GM10248 (cell line): ENCODE measurements at places on chromosomes 12 and 14.

- no peak for DNase-seq
These were observed 238.3 kb downstream of the FUT8 start for GRCh38 chr14:65650826-65651225.

GRCh38 chr12:11040162-11040561 lies 9.0 kb upstream of the TAS2R31 start:
- no peak for DNase-seq

GRCh38 chr12:120327593-120327992 lies at the start of gene PLA2G1B:
Gene PLA2G1B, minus strand, starts transcription at chr12:120327779. Its CDS starts 26 bp downstream, at chr12:120327753.
- DNase-seq, result no peak

DNA sequence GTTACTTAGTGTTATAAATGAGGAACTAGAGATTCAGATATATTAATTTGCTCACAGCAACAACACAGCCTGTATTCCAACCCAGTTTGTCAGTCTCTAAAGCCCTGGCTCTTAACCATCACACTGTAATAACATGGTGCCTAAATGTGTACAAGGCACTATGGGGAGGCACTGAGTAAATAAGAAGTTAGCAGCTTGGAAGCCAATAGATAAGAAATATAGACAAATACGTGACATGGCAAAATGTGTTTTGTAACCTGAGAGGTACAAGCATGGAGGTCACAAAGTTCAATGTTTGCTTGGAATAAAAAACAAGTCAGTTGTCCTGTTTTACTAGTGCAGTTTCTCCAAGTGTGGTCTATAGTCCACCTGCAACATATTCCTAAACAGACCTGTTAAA lies 16.3 kb upstream of the SLCO1A2 start:
- DNase-seq, result no peak

GRCh38 chr12:53561590-53561953 lies 54.3 kb upstream of the NPFF start:
- DNase-seq, result no peak

- no peak for DNase-seq
These were observed 95.8 kb downstream of the C12orf42 start for GRCh38 chr12:103399986-103400385.

DNA sequence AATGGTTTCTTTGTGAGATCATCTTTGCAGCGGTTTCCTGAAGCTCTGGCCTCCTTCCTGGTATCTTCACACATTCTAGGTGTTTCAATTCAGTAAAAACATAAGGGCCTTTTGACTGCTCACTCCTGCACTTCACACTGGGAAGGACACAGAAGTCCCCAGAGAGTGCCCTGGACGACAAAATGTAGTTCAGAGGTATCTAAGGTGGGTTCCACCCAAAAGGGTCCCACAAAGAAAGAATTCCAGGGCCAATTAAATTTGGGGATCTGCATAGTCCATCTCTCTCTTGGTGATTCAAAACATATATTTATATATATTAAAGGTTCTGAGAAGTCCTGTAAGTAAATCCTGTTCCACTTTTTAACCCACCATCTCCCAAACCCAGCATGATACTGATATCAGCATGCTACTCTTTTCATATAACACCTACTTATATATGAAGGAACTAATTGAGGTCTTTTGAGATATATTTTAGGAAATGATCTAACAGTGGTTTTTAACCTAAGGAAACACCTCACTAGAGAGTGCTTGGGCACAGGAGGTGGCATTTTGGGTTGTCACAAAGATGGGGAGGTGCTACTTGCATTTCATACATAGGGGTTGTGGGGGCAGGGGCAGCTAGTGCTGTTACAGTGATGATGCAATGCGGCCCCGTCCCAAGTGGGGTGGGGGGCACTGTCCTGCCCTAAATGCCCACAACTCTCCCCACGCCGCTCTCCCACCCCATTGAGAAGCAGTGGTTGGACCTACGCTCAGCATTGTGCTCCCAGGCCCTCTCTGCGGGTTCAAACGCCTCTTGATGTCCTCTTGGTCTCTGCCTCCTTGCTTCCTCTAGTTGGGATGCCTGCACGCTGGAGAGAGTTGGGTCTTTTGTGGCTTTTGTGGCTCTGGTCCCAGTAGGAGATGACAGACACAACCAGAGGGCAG lies 109.4 kb downstream of the ARF6 start:
- peak; percentile 72 for DNase-seq

DNA sequence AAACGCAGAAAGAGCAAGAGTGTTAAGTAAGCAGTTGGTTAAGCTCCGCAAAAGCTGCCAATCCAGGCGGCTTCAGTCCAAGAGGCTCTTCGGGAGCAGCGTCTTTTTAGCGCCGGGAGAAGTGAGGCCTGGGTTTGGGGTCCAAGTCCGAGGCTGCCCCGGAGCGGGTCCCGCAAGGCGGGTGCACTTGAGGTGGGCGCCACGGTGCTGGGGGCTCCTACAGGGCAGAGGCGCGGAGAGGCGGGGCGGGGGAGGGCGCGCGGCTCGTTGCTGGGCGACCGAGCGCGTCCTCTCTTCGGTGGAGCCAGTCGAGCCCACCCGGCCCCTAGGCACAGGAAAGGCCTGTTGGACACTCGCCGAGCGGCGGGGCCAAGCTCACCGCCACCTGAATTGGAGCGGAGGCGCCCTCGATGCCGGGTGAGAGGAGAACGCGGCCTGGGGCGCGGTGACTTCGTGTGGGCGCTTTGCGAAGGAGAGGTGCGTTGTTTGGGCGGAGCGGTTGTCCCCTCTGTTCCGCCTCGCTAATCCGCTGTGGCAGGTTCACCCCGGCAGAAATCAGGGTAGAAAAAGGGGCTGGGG lies 15.6 kb downstream of the TTC6 start:
- no peak for DNase-seq

DNA sequence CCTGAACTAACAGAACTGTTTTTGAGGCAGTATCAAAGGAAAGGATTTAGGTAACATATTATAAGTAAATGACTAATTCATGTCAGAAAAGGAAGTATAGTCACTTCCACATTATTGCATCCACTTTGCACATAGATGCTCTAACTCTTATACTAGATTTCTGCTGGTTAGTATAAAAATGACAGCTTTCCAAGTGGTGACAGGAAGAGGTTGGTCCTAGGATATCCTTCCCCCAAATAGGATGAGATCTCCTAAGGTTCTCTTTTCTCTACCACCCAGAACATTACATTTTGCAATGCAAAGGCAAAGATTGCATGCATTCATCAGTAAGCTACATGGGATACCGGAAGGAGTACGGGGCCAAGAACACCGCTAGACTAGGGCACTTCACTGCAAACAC lies 15.2 kb downstream of the DAD1 start:
- no peak for DNase-seq

- no peak for DNase-seq
These were observed 82.1 kb upstream of the SSTR1 start for GRCh38 chr14:38125481-38126037.

GRCh38 chr14:104392396-104393198 lies 187.0 kb upstream of the C14orf180 start:
- no peak for DNase-seq

DNA sequence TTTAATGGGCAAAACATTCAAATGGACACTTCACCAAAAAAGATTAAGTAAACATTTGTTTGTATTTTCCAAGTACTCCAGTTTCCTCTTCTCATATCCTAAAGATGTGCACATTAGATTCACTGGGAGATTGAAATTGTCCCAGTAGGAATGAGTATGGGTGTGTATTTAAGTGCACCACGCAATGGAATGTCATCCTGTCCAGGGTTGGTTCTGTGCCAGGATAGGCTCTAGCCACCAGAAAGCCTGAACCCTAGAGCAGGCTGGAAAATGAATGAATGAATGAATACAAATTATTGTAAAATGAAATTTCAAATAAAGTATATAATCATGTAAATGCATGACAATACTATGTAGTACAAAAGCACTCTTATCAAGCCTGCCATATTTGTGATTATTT lies 14.0 kb downstream of the CEP83 start:
- no peak for DNase-seq

- DNase-seq, result no peak
These were observed 179.3 kb upstream of the TMEM260 start for GRCh38 chr14:56400109-56400825.

- DNase-seq, result no peak
These were observed 1.6 kb downstream of the ANKRD33 start for GRCh38 chr12:51889216-51890132.
